ENCODE measurements at places on chromosomes 7 and 10. TPM values are rescaled to one million over a fixed set of nuclear protein-coding genes. Genes with fewer than 3 reads are reported as not detected.

Gene SORCS3
- total RNA-seq, result not detected

Gene ZNF655
- total RNA-seq, result 41.6 TPM

Gene SPDYE6
- not detected for total RNA-seq

Gene PTTG1IP2
- total RNA-seq, result not detected

Gene AEBP1
- total RNA-seq, result 242 TPM

Gene UTF1
- not detected for total RNA-seq

Gene TLL2
- 1.9 TPM for total RNA-seq

Gene AVPI1
- total RNA-seq, result 7.7 TPM

DNA sequence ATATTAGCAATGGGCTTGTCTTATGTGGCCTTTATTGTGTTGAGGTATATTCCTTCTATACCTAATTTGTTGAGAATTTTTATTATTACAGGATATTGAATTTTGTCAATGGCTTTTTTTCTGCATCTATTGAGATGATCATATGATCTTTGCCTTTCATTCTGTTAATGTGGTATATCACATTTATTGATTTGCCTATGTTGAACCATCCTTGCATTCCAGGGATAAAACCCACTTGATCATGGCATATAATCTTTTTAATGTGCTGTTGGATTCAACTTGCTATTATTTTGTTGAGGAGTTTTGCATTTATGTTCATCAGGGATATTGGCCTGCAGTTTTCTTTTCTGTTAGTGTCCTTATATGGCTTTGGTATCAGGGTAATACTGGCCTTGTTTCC is 91.8 kb upstream of the KLF14 start:
- DNase-seq, result no peak

DNA sequence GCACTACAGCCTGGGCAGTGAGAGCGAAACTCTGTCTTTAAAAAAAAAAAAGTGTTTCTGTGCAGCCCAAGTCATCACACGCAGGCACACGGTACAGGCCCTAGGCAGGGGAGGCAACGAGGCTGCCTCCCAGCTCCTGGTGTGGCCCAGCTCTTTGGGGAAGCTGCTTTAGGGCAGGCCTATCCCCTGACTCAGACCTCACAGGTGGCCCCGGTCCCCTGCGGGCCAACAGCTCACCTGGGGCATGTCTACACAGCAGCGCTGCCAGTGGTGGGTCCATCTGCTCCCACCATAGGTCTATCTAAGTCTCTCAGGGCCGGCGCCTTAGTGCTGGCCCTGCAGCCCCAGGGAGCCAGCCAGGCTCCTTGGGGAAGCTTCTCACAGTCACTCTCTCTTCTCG is 31.4 kb downstream of the ZAN start:
- no peak for DNase-seq

GRCh38 chr10:128916383-128916782 is 550.7 kb upstream of the MGMT start:
- no peak for DNase-seq

DNA sequence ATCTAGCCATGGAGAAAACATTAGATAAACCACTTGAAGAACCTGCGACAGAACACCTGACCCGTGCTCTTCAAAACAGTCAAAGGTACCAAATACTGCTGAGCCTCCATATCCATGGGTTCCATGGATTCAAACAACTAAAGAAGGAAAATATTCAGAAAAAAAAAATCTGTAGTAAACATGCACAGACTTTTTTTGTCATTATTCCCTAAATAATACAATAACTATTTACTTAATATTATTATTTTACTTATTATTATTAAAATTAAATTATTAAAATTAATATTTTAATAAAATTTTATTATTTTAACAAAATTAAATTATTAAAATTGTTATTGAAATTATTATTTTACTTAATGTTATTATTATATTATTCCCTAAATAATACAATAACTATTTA is 101.0 kb upstream of the PDE1C start:
- no peak for DNase-seq

- DNase-seq, result peak; percentile 93
Observed at GRCh38 chr7:149773446-149774236, at the start of gene ZNF467. Gene ZNF467 (minus strand): TSS chr7:149773588. CDS start chr7:149771032, 2,556 bp downstream.

DNA sequence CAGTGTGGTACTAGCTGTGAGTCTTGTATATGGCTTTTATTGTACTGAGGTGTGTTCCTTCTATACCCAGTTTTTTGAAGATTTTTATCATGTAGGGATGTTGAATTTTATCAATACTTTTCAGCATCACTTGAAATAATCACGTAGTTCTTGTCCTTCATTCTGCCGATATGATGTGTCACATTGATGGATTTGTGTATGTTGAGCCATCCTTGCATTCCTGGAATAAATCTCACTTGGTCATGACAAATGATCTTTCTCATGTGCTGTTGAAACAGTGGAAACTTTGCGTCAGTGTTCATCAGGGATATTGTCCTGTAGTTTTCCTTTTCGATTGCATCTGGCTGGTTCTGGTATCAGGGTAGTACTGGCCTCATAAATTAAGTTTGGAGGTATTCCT is 7.1 kb upstream of the PRKAR1B start:
- DNase-seq, result no peak

GRCh38 chr10:74925291-74925690 is 98.9 kb downstream of the KAT6B start:
- no peak for DNase-seq

- DNase-seq, result no peak
Observed at GRCh38 chr7:126696256-126697038, 556.3 kb downstream of the GRM8 start.

- DNase-seq, result peak; percentile 68
Observed at GRCh38 chr10:43057831-43058340, 19.0 kb upstream of the RET start.

GRCh38 chr10:131692176-131692575 is 208.6 kb upstream of the PPP2R2D start:
- peak; percentile 61 for DNase-seq

- DNase-seq, result no peak
Observed at GRCh38 chr7:27615420-27616185, 47.1 kb downstream of the HIBADH start.

DNA sequence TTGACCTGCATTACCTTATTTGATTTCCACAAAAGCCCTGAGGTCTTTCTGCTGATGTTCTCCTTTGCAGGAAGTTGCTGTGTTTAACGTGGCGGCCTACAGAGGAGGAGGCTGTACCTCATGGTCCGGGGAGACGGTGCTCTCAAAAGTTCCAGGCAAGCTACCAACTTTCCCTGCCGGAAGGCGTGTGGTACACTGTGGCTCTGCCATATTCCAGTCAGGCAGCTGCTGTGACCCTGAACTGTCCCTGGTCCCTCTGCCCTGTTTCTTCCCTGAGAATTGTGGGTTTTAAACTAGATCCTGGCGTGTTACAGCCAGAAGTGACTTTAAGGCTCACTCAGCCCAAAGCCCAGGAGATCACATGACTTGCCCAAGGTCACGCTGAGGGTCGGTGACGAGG is 139.2 kb downstream of the TEX36 start:
- DNase-seq, result no peak

DNA sequence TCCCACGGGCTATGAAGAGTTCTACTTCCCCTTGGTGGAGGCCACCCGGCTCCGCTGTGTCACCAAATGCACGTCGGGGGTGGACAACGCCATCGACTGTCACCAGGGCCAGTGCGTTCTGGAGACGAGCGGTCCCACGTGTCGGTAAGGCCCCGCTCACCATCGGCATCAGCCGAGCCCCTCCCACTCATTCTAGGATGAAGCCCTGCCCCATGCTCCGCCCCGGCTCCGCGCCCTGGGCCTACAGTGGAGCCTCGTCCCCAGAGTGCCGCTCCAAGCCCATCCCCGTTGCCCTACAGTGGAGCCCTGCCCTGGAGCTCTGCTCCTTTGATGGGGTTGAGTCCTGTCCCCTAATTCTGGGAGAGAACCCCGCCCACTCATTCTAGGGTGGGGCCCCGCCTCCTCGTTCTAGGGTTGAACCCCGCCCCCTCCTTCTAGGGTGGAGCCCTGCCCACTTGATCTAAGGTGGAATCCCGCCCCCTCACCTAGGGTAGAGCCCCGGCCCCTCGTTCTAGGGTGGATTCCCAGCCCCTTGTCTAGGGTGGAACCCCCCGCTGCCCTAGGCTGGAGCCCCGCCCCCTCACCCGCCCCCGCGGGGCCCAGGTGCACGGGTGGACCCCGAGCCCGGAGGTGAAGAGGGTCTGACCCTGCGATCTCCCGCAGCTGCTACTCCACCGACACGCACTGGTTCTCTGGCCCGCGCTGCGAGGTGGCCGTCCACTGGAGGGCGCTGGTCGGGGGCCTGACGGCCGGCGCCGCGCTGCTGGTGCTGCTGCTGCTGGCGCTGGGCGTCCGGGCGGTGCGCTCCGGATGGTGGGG is 3.4 kb upstream of the MUC12 start:
- DNase-seq, result peak; percentile 97

DNA sequence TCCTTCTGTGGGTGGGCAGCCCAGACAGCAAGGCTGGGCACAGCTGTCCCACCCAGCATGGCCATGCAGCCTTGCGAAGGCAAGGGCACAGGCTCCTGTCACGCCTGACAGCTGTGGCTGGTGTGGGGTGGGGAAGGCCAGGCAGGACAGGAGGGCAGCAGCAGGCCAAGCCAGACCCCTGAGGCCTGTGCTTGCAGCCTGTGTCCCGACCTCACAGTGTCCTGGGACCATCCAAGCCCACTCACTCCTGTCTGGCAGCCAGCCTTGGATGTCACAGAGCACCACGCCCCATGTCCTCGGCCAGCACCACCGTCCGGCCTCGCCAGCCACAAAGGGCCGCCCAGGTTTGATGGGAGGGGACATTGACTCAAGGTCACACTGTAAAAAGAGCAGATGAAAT is 85.5 kb upstream of the LRRC4 start:
- no peak for DNase-seq

GRCh38 chr10:97574374-97575126 is 2.0 kb downstream of the ANKRD2 start:
- DNase-seq, result peak; percentile 77

DNA sequence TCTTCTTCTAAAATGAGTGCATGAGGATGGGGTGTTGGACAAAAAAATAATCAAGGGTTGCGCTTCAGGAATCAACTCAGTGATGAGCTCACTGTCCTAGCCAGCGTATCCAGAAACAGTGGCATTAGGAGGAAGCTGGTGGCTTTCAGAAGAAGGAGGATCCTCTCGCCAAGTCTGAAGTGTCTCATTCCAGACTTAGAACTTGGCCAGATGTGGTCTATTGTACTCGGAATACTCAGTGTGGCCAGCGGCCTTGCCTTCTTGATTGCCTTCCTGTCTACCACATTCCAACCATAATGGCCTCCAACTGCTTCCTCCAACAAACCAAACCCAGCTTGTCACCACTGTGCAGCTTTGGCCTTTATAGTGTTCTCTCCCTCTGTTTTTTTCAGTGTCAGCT is 732.4 kb downstream of the KCNMA1 start:
- no peak for DNase-seq

DNA sequence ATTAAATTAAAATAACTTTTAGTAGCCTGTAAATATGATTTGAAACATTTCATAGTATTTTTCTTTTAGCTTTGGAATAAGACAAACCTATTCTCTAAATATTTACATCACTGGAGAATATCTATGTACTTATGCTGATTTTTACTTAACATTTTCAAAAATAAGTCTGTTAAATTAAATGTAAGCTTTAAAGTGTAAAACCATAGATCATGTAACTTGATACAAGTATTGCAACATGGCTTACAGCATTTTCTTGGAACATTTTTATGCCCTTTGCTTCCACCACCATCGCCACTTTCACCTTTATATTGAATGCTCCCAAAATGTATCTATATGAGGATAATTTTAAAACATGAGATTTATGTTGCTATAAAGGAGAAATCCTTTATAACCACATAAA is 427.1 kb downstream of the GFRA1 start:
- no peak for DNase-seq

GRCh38 chr10:48231178-48231577 is 43.3 kb downstream of the FRMPD2 start:
- no peak for DNase-seq

GRCh38 chr7:47672977-47673381 is 91.1 kb upstream of the TNS3 start:
- peak; percentile 7 for DNase-seq

DNA sequence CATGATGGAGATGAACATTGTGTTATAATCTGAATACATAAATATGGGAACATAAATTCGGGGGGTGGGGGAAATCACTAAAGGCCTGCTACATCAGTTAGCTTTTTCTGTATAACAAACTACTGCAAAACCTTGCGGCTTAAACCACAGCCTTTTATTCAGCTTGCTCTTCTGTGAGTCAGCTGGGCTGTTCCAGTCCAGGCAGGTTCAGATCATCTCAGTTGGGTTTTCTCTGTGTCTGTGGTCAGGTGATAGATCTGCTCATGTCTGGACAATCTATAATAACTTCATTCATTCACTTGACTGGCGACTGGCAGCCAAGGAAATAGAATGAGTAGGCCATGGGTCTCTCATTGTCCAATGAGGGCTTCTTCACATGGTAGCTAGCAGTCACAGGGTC is 23.5 kb downstream of the HTR7 start:
- DNase-seq, result no peak

- no peak for DNase-seq
Observed at GRCh38 chr10:52997007-52997406, 224.4 kb upstream of the MBL2 start.

- no peak for DNase-seq
Observed at GRCh38 chr10:82468453-82468852, 593.5 kb downstream of the NRG3 start.

DNA sequence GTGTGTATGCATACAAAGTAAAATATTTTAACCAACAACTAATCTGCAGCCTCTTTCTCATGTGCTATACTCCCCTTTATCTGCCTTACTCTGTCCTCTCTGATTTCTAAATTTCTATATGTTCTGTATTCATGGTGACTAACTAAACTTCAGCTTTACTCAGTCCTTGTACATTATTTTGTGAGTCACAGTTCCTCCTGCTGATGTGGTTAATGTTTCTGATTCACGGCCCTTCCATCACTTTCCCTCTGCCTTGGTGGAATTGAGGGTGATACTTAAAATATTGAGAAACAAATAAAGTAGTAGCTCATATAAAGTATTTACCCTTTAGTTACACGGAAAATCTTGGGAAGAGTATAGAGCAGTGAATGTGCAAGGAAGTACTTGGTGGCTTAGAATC is 899.1 kb upstream of the ZWINT start:
- no peak for DNase-seq

DNA sequence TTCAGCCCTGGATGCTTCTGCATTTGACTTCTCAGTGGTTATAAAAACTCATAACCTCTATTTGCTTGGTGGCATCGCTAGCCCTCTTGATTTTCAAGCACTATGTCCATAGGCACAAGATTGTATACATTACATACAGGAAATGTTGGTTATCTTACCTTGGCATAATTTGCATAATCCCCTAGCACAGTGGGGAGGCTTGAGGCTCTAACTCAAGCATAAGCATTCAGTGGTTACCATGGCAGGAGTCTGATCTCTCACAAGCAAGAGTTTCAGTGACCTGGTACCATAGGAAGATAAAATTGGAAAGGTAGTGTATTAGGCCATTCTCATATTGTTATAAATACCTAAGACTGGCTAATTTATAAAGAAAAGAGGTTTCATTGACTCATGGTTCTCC is 121.8 kb downstream of the PLXDC2 start:
- no peak for DNase-seq

GRCh38 chr7:151630851-151631569 is 111.3 kb upstream of the RHEB start:
- no peak for DNase-seq
